Neuronal stem cell (in vitro differentiated cells): ENCODE measurements at places on chromosomes 6 and 20.

DNA sequence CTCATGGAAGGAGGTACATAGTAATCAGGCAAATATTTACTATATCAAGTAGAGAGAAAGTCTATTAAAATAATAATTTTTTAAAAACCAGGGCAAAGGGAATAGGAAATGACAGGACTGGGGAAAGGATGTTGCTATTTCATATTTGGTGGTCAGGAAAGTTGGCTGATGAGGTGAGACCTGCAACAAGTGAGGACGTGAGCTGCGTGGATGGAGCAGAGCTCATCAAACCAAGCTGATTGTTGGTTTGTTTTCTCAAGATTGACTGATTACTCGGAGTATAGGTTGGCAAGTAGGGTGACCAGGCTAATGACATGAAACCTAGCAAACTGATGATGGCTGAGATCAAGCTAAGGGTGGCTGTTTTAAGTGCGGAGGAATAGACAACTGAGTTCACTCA lies 6.0 kb downstream of the GJA1 start:
- no peak for DNase-seq

GRCh38 chr20:9689041-9689440 lies 149.8 kb downstream of the PAK5 start:
- DNase-seq = no peak

DNA sequence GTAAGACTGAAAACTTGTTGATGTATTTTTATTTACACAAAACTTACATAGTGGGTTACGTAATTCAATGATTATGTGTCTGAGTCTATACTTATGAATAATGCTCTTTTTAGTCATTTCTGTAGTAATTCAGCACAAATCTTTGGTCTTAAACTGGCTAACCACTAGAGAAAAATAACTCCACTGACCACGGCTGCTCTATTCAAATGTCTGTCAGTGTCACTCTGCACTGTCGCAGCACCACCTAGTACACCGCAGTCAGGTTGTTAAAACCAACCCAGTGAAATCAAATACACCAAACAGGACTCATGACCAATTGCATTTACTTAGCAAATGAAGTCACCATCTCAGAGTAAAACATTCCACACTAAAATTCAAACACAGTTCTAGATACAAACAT lies 93.5 kb upstream of the CCDC28A start:
- no peak for DNase-seq

DNA sequence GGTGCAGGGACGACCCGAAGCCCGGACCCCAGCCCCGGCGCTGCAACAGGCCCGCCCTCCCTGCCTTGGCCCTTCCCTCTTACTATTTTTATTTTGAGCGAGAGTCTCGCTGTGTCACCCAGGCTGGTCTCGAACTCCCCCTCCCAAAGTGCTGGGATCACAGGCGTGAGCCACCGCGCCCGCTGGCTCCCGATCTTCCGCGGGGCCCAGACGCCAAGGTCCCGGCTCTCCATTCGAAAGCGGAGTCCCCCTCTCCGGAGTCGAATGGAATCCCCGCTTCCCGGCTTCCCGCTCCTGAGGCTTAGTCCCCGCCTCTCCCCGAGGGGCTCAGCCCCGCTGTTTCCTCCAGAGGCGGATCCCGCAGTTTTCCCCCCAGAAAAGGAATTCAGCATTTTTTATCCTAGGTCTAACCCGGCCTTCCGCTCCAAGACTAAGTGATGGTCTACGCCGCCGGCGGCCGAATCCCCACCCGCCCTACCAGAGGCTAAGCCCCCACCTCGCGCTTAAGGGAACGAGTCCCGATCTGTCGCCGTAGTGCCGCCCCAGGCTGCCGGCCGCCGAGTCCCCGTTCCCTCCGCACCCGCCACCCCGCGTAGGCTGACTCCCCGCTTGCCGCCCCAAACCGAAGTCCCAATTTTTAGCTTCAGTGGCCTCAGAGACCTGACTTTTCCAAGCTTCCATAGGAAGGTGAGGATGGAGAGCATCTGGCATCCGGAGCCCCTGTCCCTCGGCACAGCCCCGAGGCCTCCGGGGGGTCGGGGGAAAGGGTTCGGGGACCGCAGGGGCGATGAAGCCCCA lies 11.5 kb upstream of the TMC2 start:
- peak; percentile 55 for DNase-seq

DNA sequence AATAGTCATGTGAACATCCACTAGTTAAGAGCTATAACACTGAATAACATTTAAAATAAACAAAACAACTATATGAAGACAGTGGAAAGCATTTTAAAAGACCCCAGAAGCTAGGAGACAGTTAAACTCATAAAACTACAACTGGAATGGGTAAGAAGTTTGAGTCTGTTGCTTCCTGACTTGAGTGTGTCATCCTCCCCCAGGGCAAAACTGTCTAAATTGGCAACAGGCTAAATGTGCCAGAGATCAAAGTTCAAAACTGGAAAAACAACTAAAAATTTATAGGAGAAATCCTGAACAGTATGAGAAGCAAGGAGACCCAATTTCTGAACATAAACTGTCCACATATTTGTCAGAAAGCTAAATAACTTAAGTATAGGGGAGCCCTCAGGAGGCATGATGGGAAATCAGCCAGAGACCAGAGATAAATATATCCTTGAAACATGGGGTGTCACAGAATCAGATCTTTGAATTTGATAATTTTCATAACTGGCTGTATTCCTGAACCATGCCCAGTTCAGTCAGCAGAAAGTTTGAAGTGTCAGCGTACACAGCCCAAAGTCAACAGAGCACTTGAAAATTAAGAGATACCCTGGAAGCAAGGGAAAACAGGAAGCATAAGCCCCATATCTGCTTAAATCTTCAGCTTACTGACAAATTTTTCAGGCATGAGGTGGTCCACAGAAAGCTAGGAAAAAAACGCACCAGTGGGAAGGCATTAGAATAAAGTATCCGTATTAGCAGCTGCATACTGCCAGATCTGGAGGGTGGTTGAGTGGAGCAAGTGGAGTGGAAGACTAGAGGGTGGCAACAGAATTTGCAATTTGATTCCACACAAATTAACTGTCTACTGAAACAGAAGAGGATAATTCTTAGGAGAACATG lies 516.1 kb upstream of the MAN1A1 start:
- DNase-seq = no peak

DNA sequence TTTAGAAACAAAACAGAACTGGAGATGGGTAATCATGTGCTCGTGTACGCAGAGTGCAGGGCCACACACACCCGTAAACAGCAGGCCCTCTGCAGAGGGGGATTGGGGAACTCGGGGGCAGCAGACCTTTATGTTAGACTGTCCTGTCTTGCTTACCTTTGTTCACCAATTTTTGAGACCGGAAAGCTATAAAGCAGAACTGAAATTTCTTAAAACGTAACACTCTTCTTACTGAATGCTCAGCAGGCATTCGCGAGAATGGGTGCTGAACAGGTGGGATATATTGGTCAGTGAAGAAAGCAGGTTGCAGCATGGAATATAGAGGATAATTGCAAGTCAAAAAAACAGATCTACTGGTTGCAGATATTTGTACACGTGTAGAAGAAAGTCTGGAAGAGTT lies 211.1 kb downstream of the BMP7 start:
- DNase-seq = no peak

DNA sequence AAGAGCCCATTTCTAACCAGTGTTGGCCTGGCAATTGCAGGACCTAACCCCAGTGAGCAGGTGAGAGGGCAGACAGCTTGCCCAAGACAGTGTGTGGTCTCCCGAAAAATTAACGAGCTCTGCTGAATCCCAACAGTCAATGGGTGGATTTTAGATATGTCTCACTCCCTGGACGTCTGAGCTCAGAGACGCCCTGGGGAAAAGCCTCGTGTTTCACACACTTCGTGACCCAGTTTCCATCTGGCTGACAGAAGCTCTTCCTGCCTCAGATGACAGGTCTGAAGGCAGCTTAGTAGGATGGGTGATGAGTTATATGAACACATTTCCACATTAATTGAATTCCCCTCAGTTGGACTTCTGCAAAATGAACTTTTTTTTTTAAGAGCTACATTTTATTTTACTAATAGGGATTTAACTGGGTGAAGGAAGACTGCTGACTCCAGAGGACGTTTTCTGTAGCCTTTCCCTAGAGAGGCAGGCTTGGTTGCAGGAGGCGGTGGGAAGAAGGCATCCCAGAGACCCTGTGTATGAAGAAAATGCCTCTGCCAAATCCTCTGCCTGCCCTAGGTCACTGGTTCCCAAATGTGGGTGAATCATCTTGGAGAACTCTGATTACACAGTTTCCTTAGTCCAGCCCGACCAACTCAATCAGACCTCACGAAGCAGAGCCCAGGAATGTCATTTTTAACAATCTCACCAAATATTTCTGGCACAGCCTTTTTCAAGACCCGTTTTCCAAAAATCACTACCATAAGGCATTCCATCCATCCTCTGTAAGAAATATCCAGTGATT lies 71.7 kb upstream of the LY86 start:
- DNase-seq = no peak

DNA sequence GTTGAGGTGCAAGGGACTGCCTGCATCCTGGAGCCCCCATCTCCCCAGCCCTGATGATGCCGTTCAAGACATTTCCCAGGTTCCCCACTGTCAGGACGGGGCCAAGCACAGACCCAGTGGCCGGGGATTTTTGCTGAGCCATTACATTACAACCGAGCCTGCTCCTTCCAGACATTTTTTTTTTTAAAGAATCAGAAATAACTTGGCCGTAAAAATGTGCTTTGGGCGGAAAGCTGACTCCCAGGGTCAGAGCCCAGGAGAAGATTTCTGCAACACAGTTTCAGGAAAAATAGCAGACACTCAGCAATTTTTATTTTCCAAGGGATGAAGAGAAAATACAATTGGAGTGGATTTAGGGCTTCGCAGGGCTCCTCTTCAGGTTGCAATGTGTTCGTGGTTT lies 87.9 kb downstream of the LRFN2 start:
- no peak for DNase-seq

DNA sequence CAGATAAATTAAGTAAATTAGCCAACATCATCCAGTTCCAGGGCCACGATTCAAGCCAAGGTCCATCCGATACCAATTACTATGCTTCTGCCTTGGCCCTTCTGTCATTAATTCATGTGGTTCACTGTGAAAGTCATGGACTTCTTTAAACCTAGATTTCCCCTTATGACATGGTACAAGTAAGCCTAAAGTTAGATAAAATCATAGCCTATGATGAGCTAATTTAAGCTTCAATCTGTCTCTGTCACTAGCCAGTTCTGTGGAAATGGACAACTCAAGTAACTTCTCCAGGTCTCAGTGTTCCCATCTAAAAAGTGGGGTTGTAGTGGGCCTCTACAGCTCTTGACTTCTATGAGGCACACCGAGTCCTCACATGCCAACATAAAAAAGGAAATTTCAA lies 225.5 kb upstream of the MARCKS start:
- DNase-seq = no peak

GRCh38 chr6:167766986-167767714 lies 59.6 kb upstream of the AFDN start:
- DNase-seq = no peak

- DNase-seq = no peak
Observed at GRCh38 chr20:49247792-49248191, 28.6 kb downstream of the DDX27 start.

GRCh38 chr6:124999105-124999764 lies 37.0 kb downstream of the RNF217 start:
- no peak for DNase-seq

GRCh38 chr6:5998236-5998635 lies 8.5 kb downstream of the NRN1 start:
- no peak for DNase-seq

DNA sequence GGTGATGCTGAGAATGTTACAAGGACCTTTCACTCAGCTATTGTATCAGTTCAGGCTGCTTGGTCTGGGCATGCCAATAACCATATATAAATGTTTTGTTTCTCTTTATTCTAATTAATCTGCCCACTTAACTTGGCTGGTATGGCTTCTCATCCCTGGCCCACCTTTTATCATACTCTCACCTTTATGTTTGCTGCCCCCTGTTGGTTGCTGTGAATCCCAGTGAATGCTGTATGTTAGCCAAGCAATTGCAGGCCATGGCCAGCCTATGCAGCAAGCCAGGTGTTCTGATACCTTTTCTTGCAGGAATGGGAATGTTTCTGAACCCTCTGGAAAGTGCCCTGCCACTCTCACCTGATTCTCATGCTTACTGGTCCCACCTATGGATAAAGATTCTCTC lies 54.6 kb downstream of the PCSK2 start:
- no peak for DNase-seq

GRCh38 chr6:34595332-34596184 lies 39.4 kb upstream of the SPDEF start:
- DNase-seq = no peak

GRCh38 chr20:63255931-63256704 lies 1.9 kb upstream of the NKAIN4 start:
- no peak for DNase-seq

- DNase-seq = no peak
Observed at GRCh38 chr6:144840619-144841018, 555.5 kb downstream of the UTRN start.

- DNase-seq = no peak
Observed at GRCh38 chr20:25274891-25275812, 27.3 kb downstream of the PYGB start.

DNA sequence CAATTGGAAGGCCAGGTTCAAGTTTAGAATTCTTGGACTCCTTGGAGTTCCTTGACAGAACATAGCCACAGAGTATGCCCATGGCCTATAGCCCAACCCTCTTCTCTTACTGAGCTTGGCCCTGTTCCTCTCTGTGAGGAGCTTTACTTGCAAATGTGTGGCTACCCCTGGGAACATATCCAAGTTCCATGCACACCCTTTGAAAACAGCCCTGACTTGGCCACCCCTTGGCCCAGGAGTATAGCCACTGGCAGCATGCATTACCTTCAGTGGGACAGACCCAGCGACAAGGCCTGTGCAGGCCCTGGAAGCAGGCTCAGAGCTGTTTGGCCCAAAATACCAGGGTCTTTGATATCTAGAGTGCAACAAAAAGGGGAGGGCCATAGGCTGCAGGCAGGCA lies 19.5 kb upstream of the MAS1 start:
- DNase-seq = no peak

DNA sequence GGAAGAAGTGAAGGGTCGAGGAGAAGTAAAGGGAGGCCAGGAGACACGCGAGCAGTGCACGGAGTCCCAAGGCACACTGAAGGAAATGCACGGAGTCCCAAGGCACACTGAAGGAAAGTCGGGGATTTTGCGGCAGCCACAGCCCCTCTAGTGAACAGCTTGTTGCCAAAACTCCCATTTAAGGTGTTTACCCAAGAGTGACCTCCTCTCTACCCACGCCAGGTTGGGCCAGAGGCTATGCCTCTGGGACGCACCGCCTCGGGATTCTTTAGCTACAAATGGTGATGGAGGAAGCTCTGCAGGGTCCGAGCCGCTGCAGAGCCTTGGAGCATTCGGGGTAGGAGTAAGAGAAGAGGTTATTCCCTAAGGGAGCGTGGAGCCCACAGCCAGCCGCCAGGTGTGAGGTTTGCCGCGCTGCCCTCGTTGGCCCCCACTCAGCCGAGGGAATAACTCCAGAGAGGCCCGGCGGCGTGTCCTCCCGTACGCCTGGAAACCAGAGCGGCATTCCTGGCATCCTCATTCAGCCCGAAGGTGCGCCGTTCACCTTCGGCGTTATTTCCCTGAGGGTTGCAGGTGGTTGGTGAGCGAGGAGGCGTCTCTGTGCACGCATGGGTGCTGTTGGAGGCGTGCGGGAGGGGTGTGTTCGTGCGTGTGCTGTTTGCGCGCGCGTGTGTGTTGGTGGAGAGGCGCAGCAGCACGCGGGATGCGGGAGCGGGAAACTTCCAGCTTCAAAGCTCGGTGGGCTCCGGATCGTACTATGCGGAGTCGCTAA lies 3.4 kb upstream of the MAFB start:
- DNase-seq = no peak
